ENCODE measurements at places on chromosomes 5 and 9. TPM values are rescaled to one million over a fixed set of nuclear protein-coding genes. Genes with fewer than 3 reads are reported as not detected.

MTRR gene
- total RNA-seq = 45.4 TPM

GRCh38 chr5:142078221-142078620, 30.4 kb upstream of the NDFIP1 start:
- no peak for DNase-seq

DNA sequence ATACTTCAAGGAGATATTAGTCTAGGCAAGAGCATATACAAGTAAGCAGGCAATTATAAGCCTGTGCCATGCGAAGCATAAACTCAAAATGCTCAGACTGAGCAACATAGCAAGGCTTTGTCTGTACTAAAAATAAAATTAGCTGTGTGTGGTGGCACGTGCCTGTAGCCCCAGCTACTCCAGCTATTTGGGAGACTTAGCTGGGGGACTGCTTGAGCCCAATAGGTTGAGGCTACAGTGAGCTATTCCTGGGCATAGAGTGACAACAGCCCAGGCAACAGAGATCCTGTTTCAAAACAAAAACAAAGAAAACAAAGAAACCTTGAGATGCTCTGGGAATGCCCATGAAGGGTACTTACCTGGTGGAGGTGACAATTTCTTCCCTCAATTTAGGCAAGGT, 130.5 kb upstream of the ZNF608 start:
- no peak for DNase-seq

DNA sequence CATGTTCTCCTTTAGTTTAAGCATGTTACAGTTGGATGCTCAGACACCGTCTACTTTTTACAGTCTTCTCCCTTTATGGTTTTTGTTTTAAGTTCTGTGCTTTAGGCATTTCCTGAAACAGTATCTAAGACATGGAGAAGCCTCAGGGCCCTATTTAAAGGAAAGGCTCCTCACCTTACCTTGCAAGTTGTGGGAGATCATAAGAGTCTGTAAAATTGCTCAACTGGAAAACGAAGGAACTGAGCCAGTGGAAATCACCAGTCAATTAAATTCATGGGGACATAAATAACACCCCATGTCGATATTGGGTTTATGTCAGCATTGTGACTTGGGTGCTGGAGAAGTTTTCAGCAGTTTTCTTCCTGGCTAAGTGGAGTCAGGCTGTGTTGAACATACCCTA, 239.2 kb downstream of the KIF4B start:
- DNase-seq = no peak

GRCh38 chr9:109132567-109133021, 12.8 kb upstream of the TMEM245 start:
- no peak for DNase-seq

- DNase-seq = no peak
Measured at GRCh38 chr5:78507531-78507930, 141.0 kb downstream of the LHFPL2 start.

GRCh38 chr9:87816036-87816435, 66.6 kb upstream of the SPATA31E1 start:
- no peak for DNase-seq

All from lower leg skin (tissue), 4 donors.